Esophagus muscularis mucosa (tissue), 4 donors: ENCODE measurements at places on chromosomes 12 and 14. TPM values are rescaled to one million over a fixed set of nuclear protein-coding genes. Genes with fewer than 3 reads are reported as not detected.

The TCL1B gene
- not detected for total RNA-seq

The C14orf132 gene
- total RNA-seq: 71.8 TPM

The SFSWAP gene
- total RNA-seq: 26.9 TPM

The IL23A gene
- not detected for total RNA-seq

The CCDC63 gene
- not detected for total RNA-seq

GRCh38 chr12:26283046-26283445, 87.7 kb downstream of the SSPN start:
- DNase-seq: no peak

DNA sequence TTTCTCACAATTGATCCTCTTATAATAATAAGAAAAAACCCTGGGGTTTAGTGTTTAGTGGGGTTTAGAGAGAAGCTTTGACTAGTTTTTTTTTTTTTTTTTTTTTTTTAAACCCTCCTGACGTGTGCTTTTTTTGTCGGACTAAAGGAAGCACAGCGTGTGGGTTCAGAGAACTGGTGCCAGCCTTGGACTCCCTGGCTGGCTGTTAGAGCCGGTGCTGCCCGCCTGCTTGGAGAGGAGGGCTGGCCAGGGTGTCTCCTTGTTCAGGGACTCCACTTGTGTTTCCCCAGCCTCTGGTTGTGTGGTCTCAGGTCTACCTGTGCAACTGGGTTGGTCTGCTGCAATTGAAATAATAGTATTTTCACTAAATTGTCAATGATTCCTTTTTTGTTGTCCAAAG, 54.1 kb upstream of the ASPG start:
- no peak for DNase-seq

GRCh38 chr12:124590447-124590846, 23.0 kb upstream of the NCOR2 start:
- DNase-seq: no peak

DNA sequence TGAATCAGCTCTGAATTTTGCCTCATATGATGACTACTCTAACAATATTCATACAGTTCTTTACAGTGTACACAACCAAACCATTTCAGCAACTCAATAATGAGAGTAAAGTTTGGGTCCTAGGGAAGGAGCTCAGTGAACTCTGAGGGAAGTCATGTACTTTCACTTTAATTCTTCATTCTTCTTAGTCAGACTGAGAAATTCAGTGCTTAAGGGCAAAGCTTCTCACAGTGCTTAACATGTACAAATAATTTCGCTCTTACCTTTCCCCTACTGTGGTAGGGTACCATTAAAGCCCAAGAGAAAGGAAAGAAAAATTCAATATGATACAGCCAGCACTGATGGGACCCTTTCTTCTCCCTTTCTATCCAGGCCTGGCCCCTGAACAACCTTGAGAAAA, 435.0 kb downstream of the NELL2 start:
- no peak for DNase-seq
